ENCODE measurements at places on chromosomes 1 and 21.

GRCh38 chr1:22526098-22526497, 37.2 kb upstream of the EPHA8 start:
- DNase-seq: no peak

DNA sequence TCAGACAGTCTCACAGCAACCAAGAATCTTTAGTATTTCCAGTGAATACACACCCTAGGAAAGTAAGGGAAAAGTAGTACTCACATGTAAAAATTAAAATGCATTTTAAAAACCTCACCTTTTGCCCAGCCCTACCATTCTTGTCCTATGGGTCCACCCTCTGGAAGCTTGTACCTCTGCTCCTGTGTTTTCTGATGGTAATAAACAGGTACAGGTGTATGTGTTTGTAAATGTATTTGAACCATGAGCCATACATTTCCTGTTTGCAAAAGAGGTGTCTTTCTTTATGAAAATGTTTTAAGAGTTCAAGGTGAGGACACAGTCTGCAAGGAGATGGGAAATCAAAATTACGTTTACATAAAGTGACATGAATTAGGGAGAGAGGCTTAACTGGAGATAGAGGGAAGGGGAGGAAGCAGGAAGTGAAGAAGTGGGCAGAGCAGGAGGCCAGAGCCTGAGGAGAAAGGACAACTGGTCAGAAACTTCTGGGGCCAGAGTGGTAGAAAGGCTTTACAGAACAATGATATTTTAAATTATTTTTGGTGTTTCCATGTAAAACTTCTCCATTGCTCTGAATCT, 52.0 kb upstream of the IVNS1ABP start:
- no peak for DNase-seq

- DNase-seq: no peak
Measured at GRCh38 chr1:99181892-99182291, 82.4 kb upstream of the PLPPR4 start.

DNA sequence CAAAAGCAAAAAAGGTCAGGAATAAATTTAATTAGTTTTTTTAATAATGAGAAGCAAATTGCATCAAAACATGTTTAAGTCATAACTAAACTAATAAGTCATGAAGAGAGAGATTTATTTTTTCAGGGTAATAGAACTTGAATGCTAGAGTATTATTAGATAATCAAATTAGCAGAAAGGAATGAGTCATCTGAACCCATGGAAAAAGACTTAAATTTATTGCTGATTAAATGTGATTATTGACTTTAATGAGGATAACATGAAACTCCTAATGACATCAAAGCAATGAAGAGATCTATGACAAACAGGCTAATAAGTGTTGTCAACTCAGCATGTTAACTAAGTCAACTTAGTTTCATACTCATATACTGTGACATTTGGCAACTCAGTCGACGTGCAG, 264.2 kb downstream of the USP25 start:
- no peak for DNase-seq

DNA sequence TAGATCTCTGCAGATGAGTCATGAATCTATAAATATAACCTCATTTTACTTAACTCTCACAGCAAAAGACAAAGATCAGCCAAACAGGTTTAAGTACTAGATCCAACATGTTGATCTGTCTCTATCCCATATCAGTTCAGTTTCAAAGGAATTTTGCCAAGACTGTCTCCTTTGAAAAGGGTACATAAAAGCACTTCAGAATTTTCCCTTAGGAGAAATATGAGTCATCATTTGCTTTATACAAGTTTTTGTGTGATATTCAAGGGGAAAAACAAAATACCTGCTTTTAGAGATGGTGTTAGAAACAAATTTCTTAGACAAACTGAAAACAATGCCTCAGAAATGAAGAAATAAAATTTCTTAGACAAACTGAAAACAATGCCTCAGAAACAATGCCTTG, 73.5 kb upstream of the LRRC7 start:
- DNase-seq: no peak

DNA sequence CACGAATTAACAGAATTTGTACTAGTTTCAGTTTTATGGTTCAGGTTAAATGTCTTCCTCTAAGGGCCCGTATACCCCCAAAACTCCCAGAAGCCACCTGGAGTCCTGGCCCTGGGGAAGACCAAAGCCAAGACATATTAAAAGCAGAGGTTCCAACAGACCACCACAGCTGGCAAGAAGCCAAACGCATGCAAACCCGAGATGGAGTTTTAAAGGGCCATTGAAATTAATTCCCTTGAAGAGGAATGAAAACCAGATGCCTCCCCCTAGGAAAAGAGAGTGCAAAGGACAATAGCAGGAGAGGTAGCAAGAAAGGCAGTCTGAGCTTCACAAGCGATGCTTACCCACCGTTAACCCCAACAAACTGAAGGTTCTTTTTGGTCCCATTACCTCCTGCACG, 48.1 kb downstream of the KANK4 start:
- no peak for DNase-seq

DNA sequence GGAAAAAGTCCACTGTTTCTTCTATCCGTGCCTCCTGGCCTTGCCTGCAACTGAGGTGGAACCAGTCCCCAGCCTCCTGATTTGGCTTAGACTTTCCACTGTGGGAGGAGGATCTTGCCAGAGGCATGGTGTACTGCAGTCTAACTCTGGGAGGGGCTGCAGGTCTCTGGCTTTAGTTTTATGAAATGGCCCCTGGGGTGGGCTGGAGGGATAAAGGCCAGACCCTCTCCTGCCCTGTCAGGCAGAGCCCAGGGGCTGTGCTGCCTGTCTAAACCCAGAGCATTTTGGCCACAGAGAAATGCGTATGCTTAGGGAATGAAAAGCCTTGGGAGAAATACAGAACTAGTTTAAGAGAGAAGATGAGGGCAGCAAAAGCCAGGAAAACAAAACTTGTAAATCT, 73.0 kb downstream of the ABCA4 start:
- no peak for DNase-seq

- DNase-seq: no peak
Measured at GRCh38 chr21:39169906-39170305, 13.3 kb downstream of the PSMG1 start.

GRCh38 chr1:59045137-59045536, 251.8 kb upstream of the FGGY start:
- no peak for DNase-seq

GRCh38 chr1:228850141-228851100, 115.1 kb downstream of the RHOU start:
- no peak for DNase-seq

- DNase-seq: no peak
Measured at GRCh38 chr1:45395051-45395450, 54.8 kb upstream of the MUTYH start.

GRCh38 chr1:16181887-16182719, 26.2 kb upstream of the EPHA2 start:
- no peak for DNase-seq

DNA sequence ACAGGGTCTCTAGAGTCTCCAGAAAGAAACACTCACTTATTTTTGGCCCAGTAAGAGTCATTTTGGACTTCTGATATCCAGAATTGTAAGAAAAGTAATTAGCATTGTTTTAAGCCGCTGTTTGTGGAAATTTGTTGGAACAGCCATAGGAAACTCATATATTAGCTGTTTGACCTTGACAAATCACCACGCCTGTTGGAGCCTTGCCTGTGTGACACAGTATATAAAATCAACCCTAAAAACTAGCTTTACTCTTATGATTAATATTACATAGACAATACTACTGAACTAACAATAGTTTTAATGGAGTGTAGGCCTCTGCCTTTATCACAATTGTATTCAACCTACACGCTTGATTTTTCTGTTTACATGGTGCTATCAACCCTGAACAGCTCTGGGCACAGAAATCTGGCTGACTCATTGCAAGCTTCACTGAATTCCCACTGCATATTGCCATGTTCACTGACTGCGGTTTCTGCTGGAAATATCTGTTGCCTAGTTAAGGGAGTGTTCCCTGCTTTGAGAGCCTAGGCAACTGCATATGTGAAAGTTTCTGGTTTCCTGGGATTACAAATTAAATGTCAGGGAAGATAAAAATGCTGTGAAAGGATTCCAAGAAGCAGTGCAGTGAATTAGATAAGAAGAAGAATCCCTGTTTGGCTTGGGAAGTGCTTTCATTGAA, 419.5 kb upstream of the DEPDC1 start:
- no peak for DNase-seq

GRCh38 chr1:45880930-45881329, 77.5 kb downstream of the MAST2 start:
- no peak for DNase-seq

DNA sequence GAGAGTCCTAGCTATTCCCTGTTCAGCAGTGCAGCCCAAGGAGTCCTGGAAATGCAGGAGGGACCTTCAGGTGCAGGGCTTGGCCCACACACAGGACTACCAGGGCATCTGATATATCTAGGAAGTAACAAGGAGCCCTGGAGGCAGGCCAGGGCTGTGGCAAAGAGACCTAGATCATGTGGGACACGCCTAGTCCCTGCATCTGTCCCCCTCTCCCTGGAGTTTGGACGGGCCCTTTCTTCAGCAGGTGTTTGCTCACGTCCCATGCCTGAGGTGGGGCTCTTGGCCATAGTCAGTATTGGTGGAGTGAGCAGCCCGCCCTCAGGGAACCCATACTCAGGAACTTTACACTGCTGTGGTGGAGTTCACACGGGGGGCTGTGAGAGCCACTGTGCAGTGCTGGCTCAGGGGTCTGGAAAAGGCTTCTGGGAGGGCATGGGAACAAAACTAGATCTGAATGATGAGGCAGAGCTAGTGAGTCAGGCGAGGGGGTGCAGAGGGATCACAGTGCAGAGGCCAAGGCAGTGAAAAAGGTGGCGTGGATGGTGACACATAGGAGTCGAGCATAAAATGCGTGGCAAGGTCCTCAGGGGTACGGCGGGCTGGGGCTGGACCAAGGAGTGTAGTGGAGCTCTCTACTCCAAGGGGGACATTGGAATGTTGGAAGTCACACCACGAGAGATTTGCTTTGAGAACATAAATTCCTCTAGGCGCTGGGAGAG, 25.6 kb downstream of the TMEM53 start:
- DNase-seq: no peak

- DNase-seq: no peak
Measured at GRCh38 chr1:113998361-113998760, 19.1 kb downstream of the OLFML3 start.

GRCh38 chr1:24506691-24507381, 4.2 kb downstream of the RCAN3 start:
- DNase-seq: no peak

DNA sequence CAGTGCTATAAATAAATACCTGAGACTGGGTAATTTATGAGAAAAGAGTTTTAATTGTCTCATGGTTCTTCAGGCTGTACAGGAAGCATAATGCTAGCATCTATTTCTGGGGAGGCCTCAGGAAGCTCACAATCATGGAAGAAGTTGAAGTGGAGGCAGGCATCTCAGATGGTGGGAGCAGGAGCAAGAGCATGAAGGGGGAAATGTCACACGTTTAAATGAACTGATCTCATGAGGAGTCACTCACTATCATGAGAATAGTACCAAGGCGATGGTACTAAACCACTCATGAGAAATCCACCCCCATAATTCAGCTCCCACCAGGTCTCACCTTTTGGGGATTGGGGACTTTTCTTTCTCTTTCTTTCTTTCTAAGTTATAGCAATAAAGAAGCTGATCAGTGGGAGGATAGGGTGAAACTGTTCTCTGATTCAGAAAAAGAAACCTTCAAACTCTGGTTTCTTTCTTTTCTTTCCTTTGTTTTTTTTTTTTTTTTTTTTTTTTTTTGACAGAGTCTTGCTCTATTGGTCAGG, 17.1 kb upstream of the SPAG17 start:
- DNase-seq: no peak

GRCh38 chr21:38459490-38459889, 38.8 kb downstream of the ERG start:
- DNase-seq: no peak

DNA sequence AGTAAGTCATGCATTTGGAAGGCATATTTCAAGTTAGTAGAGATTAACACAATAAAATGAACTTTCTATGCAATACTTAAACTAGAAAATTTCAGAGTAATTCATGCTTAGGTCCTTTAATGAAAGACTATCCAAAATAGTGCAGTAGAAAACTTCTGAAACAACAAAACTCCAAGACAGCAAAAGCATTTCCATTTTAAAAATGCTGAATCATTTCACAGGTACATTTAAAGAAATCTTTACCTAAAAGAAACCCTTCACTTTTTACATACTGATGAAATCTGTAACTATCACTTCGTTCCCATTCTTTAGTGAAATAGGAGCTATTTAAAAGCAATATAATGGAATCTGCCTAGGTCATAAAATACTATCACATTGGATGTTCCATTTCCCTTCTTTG, 17.5 kb downstream of the CSDE1 start:
- no peak for DNase-seq

- no peak for DNase-seq
Measured at GRCh38 chr1:200737647-200738291, 924 bp upstream of the CAMSAP2 start.

DNA sequence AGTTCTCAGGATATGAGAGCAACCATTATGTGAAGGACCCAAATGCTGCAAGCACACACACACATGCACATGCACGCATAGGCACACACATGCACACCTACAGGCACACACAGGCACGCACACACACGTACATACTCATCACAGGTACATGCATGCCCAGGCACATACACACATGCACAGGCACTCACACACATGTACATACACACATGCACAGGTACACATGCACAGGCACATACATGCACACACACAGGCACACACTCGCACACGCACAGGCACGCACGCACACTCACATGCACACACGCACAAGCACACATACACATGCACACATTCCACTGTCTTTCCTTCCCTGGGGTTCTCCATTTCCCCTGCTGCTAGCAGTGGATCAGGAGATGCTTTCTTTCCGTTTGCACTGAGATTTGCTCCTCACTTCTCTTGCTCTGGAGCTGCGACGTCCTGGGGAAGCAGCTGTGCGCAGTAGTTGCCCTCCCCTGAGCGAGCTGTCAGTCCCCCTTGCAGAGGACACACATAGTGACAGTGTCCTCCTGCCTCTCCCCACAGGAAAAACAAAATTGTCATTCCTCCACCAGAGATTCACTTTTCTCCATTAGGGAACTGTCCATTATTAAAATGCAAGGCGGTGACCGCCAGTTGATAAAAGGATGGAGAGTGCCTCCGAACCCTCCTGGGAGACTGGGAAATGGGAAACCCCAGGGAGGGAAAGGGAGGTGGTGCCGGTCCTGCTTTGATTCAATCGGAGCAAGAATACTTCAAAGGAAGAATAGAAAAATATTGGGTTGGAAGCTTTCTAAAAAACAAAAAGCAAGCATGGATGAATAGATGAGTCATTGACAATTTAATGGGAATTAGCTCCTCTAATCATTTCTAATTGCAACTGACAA, 69.5 kb downstream of the WDR4 start:
- no peak for DNase-seq
